PC-3 (cell line): ENCODE measurements at places on chromosomes 5 and 9.

- H3K4me1 ChIP-seq: peaks cover 9% of the 10 kb centered on the region
- no peaks in the 10 kb centered on the region for H3K27me3 ChIP-seq
- DNase-seq: no peak
These were observed 1.5 kb upstream of the PDE6A start for GRCh38 chr5:149946118-149946517.

GRCh38 chr5:172415362-172416275 lies 38.7 kb downstream of the SH3PXD2B start:
- no peaks in the 10 kb centered on the region for H3K27me3 ChIP-seq
- no peak overlapping the region for H3K27ac ChIP-seq
- no peak for DNase-seq
- H3K36me3 ChIP-seq: no peaks in the 10 kb centered on the region
- peaks cover 51% of the 10 kb centered on the region for H3K4me1 ChIP-seq

GRCh38 chr5:129496864-129497595 lies 36.9 kb downstream of the ADAMTS19 start:
- no peak overlapping the region for H3K27ac ChIP-seq
- no peak overlapping the region for H3K4me3 ChIP-seq
- no peak for DNase-seq
- no peaks in the 10 kb centered on the region for H3K36me3 ChIP-seq
- 0 out of 2 replicates have a peak, but pooled peaks cover 8% of the 10 kb centered on the region for H3K27me3 ChIP-seq

DNA sequence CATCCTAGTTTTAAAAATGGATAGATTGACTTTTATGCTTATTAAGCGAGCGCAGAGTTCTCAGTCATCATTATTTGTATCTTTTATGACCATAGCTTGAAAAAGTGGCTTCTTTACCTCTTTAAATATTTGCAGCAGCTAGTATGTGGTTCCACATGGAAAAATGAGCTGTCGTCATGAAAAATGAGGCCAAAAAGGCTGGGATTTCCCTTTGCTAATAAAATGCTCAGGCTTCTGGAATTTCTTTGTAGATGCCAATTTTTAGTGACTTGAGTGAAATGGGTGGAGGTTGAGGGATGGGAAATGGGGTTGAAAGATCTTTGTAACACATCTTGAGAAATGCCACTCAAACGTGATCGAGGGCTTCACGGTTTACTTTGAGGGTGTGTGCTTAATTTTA lies 35.2 kb downstream of the RAI14 start:
- H3K36me3 ChIP-seq: peaks cover 40% of the 10 kb centered on the region
- peaks cover 10% of the 10 kb centered on the region for H3K4me1 ChIP-seq
- H3K4me3 ChIP-seq: no peak overlapping the region
- peak overlapping the region; percentile 30 for H3K27ac ChIP-seq

DNA sequence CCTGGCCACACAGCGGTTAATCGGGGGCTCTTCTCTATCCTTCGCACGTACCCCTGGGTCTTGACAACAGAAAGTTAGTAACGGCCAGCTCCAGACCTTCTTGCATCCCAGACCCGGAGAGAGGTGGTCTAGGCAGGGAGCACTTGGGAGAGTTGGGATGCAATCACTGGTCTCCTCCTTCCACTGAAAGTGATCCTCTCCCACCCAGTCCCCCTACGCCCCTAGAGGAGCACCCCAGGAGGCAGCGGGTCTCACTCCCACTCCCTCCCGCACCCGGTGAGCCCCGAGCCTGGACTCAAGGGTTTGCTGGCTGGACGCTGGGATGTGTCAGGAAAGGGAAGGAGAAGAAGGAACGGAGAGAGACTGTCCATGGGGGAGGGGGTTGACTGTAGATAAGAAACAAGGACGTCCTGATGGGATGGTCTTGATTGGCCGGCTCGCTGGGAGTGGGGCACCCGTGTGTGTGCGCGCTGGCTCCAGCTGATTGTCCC lies 2.0 kb downstream of the RORB start:
- peaks cover 50% of the 10 kb centered on the region for H3K27me3 ChIP-seq
- DNase-seq: no peak
- H3K36me3 ChIP-seq: no peaks in the 10 kb centered on the region
- no peak overlapping the region for H3K27ac ChIP-seq

GRCh38 chr5:86885489-86886230 lies 267.9 kb downstream of the COX7C start:
- H3K4me1 ChIP-seq: peaks cover 13% of the 10 kb centered on the region; the same call in 1 of the 2 replicates
- no peak for DNase-seq
- no peaks in the 10 kb centered on the region for H3K27me3 ChIP-seq
- H3K36me3 ChIP-seq: no peaks in the 10 kb centered on the region
- H3K27ac ChIP-seq: no peak overlapping the region
